ENCODE measurements at places on chromosomes 5 and 9.

DNA sequence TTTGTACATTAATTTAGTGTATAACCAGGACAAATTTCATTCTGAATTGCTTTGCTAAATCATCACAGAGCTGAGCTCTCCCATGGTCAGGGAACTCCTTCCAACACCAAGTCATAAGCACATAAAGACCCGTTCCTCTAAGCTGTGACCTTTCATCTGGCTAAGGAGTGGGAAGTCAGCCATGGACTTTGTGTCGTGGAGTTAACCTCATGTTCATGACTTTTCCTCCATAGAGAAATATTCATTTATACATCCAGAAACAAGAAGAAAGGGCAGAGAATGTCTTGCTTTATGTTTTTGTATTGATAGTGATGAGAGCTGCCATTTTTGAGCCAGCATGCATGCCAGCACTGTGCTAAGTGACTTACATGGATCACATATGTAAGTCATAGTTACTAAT is 97.5 kb downstream of the INIP start:
- DNase-seq: no peak

DNA sequence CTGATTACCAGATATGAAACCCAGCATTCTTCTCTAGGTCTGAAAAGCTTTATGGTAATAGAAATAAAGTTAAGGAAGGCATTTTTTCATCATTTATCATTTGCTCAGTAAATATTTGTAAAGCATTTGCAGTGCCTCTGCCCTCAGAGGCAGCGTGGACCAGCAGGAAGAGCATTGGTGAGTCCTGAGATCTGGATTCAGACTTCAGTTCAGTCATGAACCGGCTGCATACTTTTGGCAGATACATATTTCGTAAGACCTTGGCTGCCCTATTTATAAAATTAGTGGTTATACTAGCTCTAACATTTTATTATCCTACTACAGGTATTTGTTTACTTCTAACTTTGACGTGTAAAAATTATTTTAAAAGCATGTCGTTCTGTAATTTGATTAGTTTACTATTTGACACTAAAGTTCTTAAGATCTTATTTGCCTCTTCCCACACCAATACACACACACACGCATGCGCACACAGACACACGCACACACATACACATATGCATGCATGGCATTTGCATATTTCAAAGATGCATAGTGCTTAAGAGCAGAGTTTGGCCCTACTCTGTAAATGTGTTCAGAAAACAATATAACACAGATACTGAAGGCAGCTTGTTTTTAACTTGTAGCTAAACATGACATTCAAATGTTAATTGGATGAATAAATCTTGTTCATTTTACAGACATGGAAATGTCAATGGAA is 101.9 kb downstream of the RPS23 start:
- no peak for DNase-seq

DNA sequence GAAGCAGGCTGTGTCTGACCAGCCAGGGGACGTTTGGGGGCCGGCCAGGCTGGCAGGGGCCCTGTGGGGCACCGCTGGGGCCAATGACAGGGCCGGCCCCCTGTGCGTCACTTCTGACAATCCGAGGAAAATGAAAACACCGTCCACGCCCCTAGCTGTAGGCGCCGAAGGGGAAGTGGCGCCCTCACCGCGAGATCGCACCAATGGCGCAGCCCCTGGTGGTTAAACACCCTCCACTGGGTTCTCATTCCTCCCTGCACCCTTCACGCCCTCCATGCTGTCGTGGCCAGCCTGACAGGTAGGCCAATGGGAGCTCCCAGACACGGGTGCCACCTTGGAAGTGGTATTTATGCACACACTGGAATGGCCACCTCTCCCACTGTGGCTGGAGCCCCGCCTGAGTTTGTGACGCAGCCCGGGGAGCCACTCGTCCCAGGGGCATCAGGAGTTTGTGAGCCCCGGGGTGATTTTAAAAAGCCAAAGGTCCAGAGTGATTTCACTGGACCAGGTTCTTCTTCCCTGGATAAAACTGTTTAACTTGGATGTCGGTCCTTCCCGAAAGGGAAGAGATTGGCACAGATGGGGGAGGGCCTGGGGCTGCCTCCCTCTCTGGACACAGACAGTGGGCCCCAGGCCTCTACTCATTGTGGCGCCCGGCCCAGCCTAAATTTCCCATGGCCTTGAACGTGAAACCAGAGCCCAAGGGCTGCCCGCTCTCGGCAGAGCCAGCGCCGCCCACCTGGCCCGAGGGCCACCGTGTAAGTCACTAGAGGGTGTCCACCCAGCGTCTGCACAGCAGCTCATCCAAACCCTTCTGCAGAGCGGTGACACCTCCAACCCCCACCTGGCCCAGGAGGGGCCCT is 49.7 kb downstream of the NKD2 start:
- DNase-seq: no peak

GRCh38 chr5:6899221-6899620 is 186.0 kb downstream of the TENT4A start:
- no peak for DNase-seq

- no peak for DNase-seq
Observed at GRCh38 chr9:80720579-80720978, 968.8 kb downstream of the TLE1 start.

GRCh38 chr9:101737705-101738565 is 512 bp downstream of the GRIN3A start:
- no peak for DNase-seq

DNA sequence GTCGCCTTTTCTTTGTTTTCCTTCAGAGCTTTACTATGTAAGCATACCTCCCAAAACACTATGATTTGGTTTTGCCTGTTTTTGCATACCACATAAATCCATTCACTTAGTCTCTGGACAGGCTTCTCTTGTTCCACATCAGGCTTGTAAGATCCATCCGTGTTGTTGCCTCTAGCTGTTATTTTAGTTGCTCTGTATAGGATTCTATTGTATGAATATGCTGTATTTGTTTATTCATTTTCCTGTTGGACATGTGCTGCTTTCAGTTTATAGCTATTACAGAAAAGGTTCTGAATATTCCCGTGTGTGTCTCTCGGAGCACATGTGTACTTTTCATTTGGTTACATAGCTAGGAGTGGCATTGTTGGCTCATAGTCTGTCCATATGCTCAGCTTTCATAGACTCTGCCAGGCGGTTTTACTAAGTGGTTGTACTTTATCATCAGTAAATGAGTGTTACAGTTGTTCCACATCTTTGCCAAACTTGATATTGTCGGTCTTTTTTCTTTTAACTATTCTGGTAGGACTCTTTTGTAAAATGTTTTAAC is 41.8 kb downstream of the NUP214 start:
- DNase-seq: no peak

DNA sequence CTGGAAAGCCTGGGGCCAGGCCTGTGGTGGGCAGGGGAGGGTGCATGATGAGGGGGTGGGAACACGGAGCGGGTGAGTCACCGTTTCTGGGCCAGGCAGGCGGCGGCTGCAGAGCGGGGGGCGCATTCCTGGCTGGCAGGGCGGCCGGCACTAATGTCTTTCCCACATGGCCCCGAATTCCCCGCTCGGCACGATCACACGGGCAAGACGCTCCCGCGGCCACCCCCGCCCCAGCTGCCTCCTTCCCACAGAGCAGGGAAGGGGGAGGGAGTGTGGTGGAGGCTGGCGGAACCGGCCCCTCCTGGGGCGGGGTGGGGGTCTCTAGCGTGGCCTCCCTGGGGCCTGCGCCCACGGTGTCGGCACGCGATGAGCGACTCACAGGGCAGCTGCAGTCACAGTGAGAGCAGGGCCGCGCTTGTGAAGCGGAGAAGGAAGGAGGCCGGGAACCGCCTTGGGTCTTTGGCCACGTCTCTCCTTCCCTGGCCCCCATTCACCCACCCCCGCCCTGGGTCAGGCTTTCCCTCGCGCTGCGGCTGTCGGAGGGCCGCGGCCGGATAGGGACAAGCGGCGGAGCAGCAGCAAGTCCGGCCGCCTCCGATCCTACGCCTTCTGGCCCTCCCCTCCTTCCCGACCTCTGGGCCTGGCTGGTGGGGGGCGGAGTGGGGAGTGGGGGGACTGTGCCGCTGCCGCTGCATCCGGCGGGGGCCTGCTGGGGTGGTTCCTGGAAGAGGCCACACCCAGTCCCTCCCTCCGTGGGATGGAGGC is 48.9 kb downstream of the CXXC5 start:
- DNase-seq: no peak

DNA sequence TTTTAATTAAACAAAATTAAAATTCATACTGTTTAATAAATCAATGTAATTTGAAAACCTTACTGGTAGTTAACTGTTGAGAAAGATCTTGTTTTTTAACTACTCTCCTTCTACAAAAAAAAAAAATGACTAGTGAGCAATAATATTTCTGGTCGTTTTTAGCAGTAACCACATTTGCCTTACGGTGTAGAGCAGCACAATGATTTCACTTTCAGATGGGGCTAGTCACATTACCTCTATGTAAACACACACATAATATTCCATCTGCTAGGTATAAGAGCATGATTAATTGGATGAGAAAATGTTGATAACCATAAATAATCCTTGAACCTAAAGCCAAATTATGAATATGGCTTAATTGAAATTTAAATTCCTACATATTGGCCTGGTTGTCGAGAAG is 198.1 kb downstream of the CHSY3 start:
- no peak for DNase-seq

DNA sequence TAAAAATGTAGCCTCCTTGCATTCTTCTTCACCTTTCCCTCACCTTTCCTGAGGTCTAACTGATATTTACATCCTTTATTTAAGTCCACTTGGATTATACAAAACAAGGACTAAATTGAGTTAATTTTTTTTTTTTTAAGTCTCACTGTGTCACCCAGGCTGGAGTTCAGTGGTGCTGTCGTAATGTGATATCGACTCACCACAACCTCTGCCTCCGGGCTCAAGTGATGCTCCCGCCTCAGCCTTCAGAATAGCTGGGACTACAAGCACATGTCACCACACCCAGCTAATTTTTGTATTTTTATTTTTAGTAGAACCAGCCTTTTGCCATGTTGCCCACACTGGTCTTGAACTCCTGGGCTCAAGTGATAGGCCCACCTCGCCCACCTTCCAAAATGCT is 195.3 kb downstream of the BNC2 start:
- no peak for DNase-seq

GRCh38 chr5:178398901-178399700 is 166.5 kb upstream of the PHYKPL start:
- DNase-seq: no peak

DNA sequence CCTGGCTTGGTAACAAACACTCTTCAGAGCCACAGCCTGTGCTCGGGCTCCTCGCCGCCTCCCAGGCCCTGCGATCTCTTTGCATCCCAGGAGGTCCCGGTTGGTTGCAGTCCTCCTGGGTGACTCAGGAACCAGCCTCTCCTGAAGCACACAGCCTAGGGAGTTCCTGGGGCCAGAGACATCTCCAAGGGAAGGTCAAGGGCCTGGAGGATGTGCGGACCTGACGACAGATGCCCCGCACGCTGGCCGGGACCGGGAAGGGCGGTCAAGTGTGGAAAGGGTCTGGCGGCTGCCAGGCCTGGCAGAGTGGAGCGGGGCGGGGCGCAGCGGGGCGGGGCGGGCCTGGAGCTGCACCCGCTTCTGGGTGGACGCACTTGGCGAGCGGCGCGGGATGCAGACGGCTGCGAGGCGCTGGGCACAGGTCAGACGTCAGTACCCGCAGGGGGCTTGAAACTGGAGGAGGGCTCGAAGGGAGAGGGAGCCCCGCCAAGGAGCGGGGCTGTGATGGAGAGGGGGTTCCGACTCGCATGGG is 45.0 kb upstream of the PRSS3 start:
- DNase-seq: no peak

- DNase-seq: no peak
Observed at GRCh38 chr9:32928145-32928763, 73.2 kb downstream of the APTX start.

DNA sequence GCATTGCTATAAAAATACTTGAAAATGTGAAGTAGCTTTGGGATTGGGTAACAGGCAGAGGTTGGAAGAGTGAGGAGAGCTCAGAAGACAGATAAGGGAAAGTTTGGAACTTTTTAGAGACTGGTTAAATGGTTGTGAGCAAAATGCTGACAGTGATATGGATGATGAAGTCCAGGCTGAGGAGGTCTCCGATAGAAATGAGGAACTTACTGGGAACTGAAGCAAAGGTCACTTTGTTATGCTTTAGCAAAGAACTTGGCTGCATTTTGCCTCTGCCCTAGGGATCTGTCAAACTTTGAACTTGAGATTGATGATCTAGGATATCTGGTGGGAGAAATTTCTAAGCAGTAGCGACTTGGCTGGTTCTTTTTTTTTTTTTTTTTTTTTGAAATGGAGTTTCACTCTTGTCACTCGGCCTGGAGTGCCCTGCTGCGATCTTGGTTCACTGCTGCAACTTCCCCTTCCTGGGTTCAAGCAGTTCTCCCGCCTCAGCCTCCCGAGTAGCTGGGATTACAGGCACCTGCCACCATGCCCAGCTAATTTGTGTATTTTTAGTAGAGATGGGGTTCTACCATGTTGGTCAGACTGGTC is 998.9 kb downstream of the TLE1 start:
- DNase-seq: no peak

DNA sequence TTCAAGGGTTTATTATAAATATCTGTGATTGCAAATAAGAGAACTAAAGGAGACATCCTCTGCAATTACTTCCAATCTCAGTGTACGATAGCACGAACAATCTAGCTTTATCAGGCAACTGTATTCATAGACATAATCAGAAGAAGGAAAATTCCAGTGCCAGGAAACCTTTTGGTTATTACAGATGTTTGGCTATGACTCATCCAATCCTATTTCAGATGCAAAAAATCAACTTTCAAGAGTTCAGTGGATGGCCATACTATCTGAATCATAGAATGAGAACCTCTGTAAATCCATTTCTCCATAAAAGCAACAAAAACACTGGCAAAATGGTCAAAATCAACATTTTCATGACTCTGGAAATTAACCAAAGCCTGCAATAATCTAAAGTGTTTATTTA is 37.9 kb downstream of the GAS1 start:
- no peak for DNase-seq

GRCh38 chr5:7464182-7464581 is 68.2 kb downstream of the ADCY2 start:
- no peak for DNase-seq

DNA sequence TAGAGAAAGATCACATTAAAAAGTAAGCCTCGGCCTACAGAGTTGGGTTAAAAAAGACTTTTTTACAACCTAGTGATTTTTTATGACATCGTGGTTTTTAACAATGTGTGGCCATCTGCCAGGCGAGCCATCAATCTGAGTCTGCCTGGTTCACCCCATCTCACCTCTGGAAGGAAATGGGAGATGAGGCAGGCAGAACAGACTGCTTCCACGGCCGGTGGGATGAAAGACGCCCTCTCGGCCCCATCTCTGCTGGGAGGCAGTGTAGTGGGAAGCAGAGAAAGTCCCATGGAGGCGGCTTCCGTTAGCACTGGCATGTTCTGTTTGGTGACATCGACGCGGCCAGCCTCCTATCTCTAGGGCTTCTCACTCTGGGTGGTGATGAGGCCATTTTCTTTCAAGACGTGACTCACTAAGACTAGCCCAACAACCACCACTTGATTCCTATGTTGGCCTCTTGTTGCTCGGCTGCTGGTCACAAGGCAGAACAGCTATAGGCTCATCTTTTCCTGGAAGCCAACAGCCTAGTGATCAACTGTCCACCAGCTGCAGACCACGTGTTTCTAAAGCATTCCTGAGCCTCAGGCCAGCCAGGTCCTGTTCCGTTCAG is 132.4 kb upstream of the OTULINL start:
- no peak for DNase-seq

GRCh38 chr5:82154776-82155175 is 123.4 kb downstream of the RPS23 start:
- no peak for DNase-seq

GRCh38 chr5:160435532-160435931 is 13.9 kb downstream of the PTTG1 start:
- DNase-seq: no peak

- no peak for DNase-seq
Observed at GRCh38 chr5:58932057-58932612, 349.3 kb downstream of the RAB3C start.

Data from pons (tissue), 1 donor.